ENCODE measurements at places on chromosomes 5 and 9.

GRCh38 chr5:81675420-81675819 lies 75.5 kb downstream of the SSBP2 start:
- no peak for DNase-seq

DNA sequence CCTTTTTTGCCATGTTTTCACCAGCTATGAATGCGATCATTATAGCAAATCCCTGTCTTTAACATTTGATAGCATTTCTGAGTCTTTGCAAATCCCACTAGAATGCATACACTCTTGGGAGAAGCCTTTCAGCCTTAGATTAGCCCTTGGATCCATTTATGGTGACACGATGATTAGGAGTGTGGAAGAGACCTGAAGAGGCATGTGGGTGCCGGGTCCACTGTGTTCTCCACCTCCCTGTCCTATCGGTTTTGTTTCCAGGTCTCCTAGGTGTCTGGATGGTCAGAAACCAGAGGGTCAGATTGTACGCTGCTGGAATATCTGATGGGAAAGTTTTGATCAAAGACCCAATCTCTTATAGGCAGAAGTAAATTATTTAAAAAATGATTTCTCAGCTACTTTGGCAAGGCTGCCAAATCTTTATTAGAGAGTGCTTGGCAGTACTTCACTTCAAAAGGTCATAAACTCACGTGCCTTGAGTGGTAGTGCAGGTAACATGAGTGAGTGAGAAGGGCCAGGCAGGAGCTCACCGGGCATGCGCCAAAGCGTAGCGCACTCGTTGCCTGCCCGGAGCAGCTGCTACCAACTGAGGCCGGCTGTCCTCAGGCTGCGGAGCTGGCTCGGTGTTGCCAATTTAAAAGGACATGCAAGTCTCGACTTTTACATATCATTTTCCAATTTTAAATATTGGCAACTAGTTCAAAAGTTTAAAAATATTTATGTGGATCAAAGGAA lies 51.3 kb downstream of the PCSK5 start:
- DNase-seq = no peak

- peak; percentile 53 for DNase-seq
Measured at GRCh38 chr5:146731909-146732659, 146.5 kb downstream of the PPP2R2B start.

DNA sequence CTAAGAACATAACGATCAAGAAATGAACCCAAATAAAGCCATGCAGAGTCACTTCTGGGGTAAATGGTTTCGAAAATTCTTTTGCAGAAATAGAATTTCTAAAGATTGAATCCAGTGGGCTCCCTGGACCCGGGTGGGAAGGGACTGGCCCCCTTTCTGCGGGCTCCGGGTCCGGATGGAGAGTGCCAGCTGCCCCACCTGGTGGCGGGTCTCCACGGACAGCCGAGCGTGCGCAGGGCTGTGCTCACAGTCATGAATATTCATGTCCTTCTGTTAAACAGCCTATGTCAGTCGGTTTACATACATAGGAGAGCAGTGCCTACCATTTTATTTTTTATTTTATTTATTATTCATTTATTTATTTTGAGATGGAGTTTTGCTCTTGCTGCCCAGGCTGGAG lies 4.7 kb upstream of the PPP1R26 start:
- DNase-seq = no peak

DNA sequence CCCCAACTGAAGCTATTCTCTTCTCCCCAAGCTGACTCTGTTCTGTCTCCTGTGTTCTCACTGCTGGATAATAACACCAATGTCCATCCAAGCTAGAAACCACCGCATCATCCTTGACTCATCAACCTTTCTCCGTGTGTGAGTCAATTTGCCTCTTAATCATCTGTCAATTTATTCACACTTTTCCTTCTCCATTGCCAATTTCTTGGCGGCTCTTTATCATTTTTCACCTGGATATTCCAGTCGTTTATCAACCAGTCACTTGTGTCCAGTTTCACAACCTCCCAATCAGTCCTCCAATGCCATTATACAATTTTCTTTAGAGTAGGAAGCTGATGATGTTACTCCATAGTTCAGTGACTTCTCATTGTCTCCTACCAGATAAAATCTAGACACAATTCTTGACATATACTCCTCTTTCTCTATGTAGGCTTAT lies 45.4 kb upstream of the LIFR start:
- no peak for DNase-seq

DNA sequence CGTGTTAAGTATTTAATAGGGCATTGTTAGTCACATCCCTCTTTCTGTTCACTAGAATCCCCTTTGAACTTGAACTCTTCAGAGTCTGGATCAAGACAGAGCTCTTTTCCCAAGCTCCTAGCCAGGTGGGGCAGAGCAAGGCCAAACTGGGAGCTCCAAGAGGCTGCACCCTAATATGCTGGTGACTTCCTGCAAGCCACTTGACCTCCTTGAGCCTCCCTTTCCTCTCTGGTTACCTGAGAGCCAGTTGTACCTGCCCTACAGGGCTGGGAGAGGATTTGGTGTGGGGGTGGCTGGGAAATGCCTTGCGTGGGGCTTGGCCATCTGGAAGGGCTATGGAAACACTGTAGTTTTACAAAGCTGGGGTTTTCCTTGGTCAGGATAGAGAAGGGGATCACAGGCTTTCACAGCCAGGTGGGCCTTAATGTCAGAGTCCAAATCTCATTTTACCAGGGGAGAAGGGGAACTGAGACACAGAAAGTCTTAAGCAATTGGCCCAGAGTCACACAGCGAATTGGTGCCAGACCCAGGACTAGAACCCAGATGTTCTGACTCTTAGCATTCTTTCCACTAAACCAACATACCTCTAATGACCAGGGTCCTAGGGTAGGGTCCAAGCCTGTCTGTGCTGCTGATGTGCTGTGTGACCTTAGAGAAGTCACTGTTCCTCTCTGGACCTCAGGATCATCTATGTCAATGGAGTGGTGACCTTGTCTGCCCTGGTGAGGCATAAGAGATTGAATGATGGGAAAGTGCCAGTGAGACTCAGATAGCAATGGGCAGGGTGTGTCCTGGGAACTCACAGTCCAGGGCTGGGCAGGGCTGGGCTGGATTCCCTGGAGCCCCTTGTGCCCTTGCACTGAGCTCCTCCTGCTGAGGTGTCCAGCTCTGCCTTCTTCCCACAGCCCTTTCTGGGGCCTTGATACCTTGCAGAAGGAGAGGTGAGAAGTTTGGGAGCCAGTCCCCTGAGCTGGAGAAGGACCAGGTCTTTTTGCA lies 35.8 kb downstream of the GSN start:
- DNase-seq = no peak
